A549 treated with DMSO at 1 μM for 4 hours (cell line): ENCODE measurements at places on chromosomes 1 and 21. TPM values are rescaled to one million over a fixed set of nuclear protein-coding genes. Genes with fewer than 3 reads are reported as not detected.

OR2W3 gene
- not detected in 5 replicates for total RNA-seq

CELA3A gene
- not detected in 5 replicates for total RNA-seq

IGFN1 gene
- total RNA-seq: 0.85 to 1.5 TPM (median 1.1 TPM) in 5 replicates

F5 gene
- 0.07 to 0.20 TPM (median 0.09 TPM) in 5 replicates for total RNA-seq

KCNK1 gene
- total RNA-seq: 13.2 to 19.6 TPM (median 18.1 TPM) in 5 replicates

LRRC7 gene
- not detected in 5 replicates for total RNA-seq

NCMAP gene
- total RNA-seq: 0.02 TPM in 2 of 5 replicates, not detected in the others

POU3F1 gene
- 0.04 to 0.07 TPM in 2 of 5 replicates, not detected in the others for total RNA-seq

AHCTF1 gene
- total RNA-seq: 27.0 to 35.5 TPM (median 34.7 TPM) in 5 replicates

DSCAM gene
- total RNA-seq: not detected in 5 replicates

LCE2B gene
- total RNA-seq: not detected in 5 replicates

NBPF20 gene
- 3.4 to 4.2 TPM (median 3.9 TPM) in 5 replicates for total RNA-seq

SAMD11 gene
- total RNA-seq: 17.3 to 36.9 TPM (median 28.0 TPM) in 5 replicates
